Hematopoietic multipotent progenitor cell treated with erythropoietin and hydrocortisone succinate and interleukin-3 and kit ligand, for 8 days (in vitro differentiated cells): ENCODE measurements at places on chromosomes 5 and 9.

- no peak for DNase-seq
These were observed 419.2 kb upstream of the NMUR2 start for GRCh38 chr5:152824316-152824715.

DNA sequence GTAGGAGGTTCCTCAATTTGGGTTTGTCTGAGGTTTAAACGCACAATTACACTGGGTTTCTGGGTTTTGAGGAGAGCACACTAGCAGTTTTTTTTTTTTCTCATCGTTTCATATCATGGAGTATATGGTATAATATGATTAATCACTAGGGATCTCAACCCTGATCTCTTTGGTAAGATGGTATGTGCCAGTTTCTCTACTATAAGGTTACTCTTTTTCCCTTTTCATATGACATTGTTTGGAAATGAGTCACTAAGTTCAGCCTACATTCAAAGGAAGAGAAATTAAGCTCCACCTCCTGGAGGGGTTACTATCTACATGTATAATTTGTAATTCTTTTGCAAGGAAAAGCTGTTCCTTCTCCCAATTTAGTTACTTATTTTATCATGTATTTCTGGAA, 35.2 kb downstream of the MTRR start:
- no peak for DNase-seq

- DNase-seq: no peak
These were observed 152.5 kb downstream of the TRIO start for GRCh38 chr5:14295610-14296009.

- DNase-seq: no peak
These were observed 51.7 kb downstream of the ZNF366 start for GRCh38 chr5:72455476-72455875.

GRCh38 chr5:171418316-171418981, 998 bp upstream of the FGF18 start:
- DNase-seq: peak; percentile 60

DNA sequence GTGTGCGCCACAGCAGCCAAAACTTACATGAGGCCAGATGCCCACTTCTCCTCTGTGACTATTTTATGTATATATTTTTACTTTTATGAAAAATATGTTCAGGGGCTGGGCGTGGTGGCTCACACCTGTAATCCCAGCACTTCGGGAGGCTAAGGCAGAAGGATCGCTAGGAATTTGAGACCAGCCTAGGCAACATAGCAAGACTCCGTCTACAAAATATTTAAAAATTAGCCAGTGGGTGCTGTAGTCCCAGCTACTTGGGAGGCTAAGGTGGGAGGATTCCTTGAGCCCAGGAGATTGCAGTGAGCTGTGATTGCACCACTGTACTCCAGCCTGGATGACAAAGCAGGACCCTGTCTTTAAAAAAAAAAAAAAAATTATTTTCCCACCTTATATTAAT, 83.2 kb downstream of the RFK start:
- no peak for DNase-seq

GRCh38 chr9:87035879-87036278, 88.6 kb upstream of the GAS1 start:
- DNase-seq: no peak

GRCh38 chr5:125125031-125125823, 378.8 kb upstream of the ZNF608 start:
- no peak for DNase-seq

DNA sequence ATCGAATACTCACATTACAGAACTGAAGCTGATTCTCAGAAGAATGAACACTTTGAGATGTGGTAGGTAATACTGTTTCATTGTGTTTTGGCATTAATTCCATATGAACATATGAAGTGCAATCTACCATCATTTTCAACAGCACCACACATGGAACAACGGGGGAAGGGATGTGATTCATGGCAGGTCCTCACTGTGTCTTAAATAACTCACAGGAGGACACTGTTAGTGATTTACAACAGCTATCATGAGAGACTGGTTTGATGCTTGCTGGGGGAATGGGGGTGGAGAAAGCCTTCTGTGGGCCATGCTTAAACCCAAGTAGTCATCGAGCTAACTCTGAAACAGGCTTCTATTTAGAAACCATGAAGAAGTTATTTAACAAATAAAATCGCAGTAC, 232.9 kb downstream of the SPOCK1 start:
- DNase-seq: no peak

GRCh38 chr9:80251778-80252177, 680.0 kb downstream of the TLE4 start:
- DNase-seq: no peak

DNA sequence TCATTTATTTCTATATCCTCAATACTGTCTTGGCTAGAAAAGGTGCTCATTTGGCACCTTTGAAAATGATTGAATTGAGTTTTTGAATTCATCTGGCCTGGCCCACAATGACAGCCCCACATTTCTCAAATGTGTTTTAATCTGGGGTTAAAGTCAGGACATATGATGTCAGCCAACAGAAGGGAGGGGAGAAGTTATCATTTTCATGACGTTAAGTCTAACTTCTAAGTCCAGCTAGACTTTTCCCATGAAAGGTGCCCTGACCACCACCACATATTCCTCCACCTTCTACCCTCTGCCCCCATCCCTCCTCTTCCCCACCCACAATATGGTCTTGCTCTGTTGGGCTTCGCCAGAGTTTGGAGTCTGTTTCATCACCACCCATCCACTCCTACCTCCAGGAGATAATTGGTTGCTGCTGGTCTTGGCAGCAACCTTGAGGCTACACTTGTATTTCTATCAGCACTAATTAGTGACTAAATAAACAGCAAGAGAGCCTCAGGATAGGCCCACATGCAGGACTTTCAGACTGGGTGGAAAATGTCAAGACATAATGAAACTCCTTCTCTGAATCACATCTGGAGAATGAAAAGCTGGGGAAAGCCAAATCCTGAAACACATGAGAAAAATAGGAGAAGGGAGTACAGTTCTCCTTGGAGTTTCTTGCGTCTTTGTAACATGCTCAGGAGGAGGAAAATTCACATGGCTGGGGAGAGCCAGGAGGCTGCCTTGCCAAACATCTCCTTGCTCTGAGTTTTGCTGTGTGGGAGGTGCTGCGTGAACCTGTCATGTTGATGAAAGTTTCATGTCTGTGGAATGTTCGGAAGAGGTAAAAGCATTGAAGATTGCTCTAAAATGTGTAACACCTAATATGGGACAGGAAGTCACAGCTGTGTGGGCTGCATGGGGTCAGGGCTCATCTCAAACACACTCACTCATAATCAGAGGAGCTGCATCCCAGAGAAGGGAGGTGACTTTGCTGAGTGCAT, 544.7 kb upstream of the KLF4 start:
- DNase-seq: no peak

- no peak for DNase-seq
These were observed 43.5 kb upstream of the TCF7 start for GRCh38 chr5:134070725-134071613.

GRCh38 chr5:17748941-17749340, 114.7 kb downstream of the TAF11L14 start:
- no peak for DNase-seq

- peak; percentile 41 for DNase-seq
These were observed 260.3 kb upstream of the ADAMTS16 start for GRCh38 chr5:4879693-4880303.

- DNase-seq: no peak
These were observed 11.4 kb downstream of the YTHDC2 start for GRCh38 chr5:113524927-113525326.

DNA sequence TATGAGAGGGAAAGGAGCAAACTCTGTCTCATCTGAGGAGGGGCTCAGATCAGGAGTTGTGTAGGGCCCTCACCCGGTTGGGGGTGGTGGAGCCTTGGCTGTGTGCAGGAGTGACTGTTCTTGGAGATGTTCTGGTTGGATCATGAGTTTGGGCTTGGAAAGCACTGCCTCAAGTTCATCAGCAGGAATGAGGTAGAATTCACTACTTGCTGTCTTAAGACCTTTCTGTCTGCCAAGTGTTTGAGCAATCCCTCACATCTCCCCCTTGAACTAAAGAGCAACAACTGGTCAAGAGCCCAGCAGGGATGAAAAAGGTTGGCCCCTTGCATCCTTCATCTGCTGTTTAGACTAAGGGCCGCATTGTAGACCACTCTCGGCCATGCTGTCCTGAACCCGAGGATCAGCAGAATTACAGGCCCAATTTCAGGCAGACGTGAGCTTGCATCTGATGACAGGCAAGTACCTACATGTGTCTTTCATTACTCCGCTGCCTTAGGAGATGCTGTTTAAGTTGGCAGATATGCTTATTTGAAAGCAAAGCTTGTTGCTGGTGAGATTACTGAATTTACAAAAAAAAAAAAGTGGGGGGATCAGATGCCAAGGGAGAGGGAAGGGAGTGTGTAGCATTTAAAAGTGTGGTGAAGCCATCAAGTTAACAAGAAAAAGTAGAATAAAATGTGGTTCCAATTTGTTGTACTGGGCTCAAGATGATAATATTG, 36.4 kb downstream of the PIK3R1 start:
- DNase-seq: no peak

- DNase-seq: peak; percentile 9
These were observed 410 bp downstream of the GLIPR2 start for GRCh38 chr9:36136894-36137391.

DNA sequence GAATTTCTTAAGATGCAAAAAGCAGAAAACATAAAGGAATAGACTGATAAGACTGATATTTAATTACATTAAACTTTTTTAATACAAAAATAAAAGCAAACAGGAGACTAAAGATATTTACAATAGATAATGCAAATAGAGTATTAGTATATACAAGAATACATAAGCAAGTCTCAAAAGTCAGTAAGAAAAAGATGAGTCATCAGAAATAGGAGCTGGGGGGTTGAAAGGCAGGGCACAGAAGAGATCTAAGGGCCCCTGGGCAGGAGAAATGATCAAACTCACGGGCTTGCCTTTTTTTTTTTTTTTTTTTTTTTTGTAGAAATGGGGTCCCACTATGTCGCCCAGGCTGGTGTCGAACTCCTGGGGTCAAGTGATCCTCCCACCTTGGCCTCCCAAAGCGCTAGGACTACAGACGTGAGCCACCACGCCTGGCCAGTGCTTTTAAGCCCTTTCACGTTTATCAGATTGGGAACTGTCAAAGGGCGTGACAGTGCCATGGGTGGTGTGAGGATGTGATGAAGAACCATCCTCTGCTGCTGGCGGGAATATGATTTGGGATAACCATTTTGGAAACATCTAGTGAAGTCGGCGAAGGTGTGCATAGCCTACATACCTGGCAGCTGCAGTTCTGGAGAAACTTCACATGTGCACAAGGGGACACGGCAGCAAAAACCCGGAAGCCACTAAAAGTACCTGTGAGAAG, 126.1 kb downstream of the CACNA1B start:
- DNase-seq: no peak

DNA sequence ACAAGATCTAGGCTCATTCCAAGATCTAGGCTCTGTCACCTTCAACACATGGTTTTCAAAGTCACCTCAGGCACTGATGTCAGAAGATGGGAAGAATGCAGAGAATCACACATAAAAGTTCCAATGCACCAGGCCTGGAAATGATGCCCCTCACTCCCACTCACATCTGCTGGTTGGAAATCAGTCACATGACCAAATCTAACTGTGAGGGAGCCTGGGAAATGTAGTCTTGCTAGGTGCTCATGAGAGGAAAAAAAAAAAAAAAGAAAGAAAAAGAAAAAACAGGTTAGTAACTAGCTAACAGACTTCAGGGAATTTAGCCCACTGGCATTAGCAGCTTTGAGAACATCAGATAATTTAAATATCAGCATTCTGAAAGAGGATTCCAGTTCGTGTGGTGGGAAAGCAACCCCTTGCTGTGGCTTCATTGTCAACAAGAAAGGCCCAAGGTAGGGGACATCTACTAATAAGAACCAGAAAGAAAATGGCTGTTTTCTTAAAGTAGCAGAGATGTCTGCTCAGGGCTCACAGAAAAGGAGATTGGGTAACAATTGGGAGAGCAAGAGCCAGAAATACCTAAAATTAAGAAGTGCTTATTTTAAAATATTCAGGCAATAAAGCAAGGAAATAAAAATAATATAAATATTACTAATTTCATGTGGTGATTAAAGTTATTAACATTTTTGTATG, 614.3 kb downstream of the ACTL7B start:
- DNase-seq: no peak

DNA sequence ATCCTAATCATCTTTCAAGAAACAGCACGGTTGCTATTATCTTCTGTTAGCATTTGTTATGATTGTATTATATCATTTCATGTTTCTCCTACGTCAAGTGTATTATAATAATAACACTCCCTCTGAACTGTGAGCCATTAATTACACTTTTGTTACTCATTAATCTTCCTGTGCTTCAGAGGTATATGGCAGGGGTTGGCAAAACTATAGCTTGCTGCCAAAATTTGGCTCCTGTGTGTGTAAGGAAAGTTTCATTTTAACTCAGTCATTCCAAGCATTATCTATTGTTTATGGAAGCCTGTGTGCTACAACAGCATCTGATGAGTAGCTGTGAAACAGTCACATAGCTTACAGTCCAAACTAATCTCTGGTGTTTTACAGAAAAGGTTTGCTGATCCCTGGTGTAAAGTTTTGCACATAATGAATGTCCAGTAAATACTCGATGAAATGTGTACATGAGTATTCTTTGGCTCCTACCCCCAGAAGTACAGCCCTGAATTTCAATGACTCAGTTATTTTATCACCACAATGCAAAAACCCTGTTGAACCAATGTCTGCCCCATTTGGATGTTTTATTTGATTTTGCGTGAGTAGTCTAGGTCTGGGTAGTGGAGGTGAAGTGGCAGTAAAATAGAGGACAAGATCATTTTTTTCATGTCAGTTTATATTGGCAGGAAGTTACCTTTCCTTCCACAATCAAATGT, 648.2 kb downstream of the MAT2B start:
- DNase-seq: no peak

DNA sequence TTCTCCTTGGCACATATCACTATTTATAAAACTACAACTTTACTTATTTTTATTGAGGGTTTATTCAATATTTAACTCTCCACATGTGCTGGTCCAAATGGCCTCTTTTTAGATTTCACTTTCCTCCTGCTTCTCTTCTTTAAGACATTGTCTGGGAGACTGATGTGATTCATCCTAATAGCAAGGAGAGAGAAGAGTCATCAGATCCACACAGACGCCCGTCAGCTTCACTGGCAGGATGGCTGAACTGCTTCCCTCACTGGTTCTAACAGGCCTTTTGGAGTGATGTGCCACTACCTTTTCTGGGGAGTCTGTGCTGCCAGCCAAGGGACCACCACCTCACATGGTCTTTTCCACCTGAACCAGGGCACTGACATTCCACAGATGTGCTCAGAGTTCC, 16.5 kb upstream of the ROR2 start:
- DNase-seq: no peak

GRCh38 chr9:38659538-38659937, 39.1 kb upstream of the ANKRD18A start:
- DNase-seq: no peak

DNA sequence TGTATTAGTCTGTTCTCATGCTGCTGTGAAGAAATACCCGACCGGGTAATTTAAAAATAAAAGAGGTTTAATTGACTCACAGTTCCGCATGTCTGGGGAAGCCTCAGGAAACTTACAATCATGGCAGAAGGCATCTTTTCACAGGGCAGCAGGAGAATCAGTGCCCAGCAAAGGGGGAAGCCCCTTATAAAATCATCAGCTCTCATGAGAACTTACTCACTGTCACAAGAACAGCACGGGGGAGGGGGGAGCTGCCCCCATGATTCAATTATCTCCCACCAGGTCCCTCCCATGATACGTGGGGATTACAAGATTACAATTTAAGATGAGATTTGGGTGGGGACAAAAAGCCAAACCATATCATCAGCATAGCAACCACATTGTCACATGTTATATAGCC, 102.5 kb downstream of the GPBP1 start:
- DNase-seq: no peak
